ENCODE measurements at places on chromosomes 6 and 20.

GRCh38 chr6:31582230-31582643 lies at the start of gene LTB:
Gene LTB (minus strand): TSS chr6:31582424. CDS start chr6:31582417, 7 bp downstream.
- no peak for DNase-seq

- DNase-seq: no peak
Observed at GRCh38 chr6:96675597-96675996, 112.7 kb downstream of the FHL5 start.

GRCh38 chr6:14337152-14337551 lies 219.6 kb downstream of the CD83 start:
- no peak for DNase-seq

GRCh38 chr20:22088882-22089281 lies 383.4 kb downstream of the PAX1 start:
- no peak for DNase-seq

- DNase-seq: no peak
Observed at GRCh38 chr20:58097429-58097828, 131.0 kb downstream of the ANKRD60 start.

GRCh38 chr6:110875548-110876169 lies 1.1 kb downstream of the AMD1 start:
- no peak for DNase-seq

- DNase-seq: no peak
Observed at GRCh38 chr20:14498772-14499171, 161.4 kb upstream of the FLRT3 start.

DNA sequence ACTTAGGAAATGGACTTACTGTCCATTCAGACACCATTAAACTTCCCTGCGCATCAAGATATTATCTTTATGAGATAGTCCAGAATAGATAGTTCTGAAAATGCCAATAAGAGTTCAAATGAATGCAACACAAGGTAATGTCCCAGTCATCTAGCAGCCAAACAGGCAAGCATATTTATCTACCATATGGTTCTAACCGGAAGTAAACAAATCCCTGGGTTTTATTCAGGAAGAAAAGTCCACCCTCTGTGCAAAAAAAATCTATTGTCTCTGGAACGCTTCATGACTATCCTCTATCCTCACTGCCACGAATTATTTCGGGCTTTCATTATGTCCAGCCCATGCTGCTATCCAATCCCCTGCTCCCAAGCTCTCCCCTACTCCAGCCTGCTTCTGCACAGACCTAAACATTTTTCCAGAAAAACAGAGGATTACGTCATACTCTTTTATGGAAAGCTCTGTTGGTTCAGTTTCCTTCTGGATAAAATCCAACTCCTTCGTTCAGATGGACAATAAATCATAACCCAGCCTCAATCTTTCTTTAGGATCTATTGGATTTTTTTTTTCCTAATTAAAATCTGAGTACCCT lies 11.4 kb downstream of the PPIL6 start:
- no peak for DNase-seq

GRCh38 chr6:142740449-142740848 lies 204.5 kb downstream of the HIVEP2 start:
- no peak for DNase-seq

GRCh38 chr6:14984519-14984853 lies 261.4 kb upstream of the JARID2 start:
- DNase-seq: no peak

DNA sequence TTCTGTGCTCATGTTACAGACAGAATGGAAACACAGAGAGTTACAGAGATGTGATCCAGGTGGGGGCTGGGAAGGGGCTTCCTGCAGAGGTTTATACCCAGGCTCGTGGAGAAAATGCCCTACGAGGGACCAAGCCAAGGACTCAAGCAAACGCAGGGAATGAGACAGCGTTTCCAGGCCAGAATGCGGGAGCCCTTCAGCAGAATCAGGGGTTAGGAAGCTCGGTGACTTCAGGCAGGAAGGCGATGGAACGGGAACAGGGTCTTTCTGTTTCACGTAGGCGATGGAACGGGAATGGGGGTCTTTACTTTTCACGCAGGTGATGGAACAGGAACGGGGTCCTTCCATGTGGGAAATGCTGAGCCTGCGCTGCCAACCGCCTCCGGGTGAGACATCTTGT lies 82.6 kb downstream of the THBS2 start:
- no peak for DNase-seq

DNA sequence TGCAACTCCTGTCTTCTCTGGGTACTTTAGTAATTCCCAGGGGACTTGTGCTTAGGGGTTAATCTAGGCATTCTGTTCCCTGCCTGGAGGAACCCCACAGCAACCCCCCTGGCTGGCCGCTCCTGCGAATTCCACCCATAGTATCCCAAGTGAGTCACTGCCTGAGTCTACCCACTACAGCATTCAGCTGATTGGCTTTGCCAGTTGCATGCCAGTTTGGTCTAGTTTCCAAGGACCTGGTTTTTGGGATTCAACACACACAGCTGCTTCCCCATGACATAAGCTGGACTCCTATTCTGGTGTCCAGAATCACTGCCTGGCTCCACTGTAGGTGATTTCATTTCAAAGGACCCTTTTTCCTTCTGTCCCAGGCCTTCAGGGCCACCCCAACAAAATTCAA lies 40.3 kb downstream of the PLCG1 start:
- DNase-seq: no peak

- DNase-seq: no peak
Observed at GRCh38 chr6:157014871-157015270, 237.7 kb downstream of the ARID1B start.

- no peak for DNase-seq
Observed at GRCh38 chr6:143843677-143843999, 500 bp downstream of the LTV1 start.

GRCh38 chr20:58241766-58242465 lies 13.5 kb upstream of the ANKRD60 start:
- DNase-seq: no peak

- no peak for DNase-seq
Observed at GRCh38 chr20:25083141-25083772, 1.3 kb upstream of the VSX1 start.

DNA sequence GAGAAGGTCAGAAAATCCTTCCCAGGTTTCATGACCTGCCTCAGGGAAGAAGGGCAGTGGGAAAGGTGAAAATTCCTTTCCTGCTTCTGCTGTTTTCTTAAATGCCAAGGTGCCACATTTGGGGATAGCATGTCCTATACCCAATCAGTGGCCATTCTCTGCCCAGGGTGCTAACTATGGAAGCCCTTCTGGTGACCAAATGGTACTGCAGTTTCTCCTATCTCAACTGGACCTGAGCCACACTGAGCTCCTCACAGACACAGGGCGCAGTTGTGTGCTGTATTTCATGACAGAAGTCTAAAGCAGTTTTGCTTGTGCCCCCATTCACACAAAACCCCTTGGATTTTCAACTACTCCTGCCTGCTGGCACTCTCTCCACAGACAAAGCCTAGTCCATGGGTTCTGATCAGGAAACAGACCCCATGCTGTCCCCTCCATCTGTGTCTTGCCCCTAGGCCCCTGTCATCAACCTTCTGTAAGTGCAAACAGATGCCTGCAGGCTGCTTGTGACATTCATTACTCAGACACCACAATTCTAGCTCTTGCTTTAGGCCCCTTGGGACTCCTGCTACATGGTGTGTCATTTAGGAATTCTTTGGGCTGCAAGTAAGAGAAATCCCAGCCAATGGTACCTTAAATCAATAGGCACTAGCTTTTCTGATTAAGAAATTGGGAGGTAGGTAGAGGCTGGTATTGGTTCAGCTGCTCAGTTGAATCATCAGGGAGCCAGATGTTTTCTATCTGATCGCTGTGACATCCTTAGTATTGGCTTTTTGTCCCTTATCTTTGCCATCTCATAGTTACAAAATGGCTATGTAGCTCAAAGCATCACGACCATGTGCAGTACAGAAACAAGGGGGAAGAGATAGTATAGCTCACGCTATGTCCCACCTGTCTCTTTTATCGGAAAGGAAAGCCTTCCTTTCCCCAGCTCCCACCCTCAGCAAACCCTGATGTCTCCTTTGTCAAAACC lies 147.8 kb downstream of the CD83 start:
- DNase-seq: no peak

GRCh38 chr20:24572862-24573261 lies 103.4 kb downstream of the SYNDIG1 start:
- DNase-seq: no peak

Measured in NCI-H1048 (cell line).